SK-MEL-5 (cell line): ENCODE measurements at places on chromosomes 5 and 9. TPM values are rescaled to one million over a fixed set of nuclear protein-coding genes. Genes with fewer than 3 reads are reported as not detected.

DNA sequence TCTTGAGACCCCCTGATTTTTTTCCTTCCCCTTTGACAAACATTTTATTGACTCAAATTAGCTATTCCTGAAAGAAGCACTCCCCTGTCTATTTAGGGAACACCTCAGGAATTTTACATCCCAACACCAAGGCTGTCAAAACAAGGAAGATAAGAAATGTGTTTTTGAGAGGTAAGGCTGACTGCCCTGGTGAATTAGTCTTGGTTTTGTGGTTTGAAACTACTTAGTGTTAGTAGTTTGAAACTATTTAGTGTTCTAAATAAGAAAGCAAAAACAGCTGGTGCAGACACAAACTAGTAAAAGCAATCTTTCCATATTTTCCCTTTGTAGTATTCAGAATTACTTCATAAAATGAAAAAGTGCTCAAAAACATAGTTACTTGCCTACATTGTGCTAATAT lies 120.7 kb downstream of the PCSK1 start:
- no peak for DNase-seq

GRCh38 chr9:87718231-87718630 lies 7.7 kb upstream of the CTSL start:
- DNase-seq, result no peak

The KIF20A gene
- 35.9 and 41.7 TPM in 2 replicates for total RNA-seq

DNA sequence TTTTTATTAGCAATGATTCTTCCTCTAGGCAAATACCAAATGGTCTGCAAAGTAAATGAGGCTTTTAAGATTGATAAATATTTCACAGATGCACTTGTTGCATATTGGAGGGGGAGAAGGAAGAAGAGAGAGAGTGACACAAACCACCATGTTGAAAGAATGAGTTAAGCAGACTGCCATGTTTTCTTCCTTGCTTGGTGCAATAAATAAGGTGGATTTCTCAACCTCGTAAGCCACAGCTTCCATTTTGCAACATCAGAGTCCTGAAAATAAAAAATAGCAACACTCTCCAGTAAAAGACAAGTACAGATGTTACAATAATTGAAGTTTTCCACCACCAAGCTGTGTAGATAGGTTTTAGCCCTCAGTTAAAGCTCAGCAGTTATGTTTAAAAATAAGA lies 202.9 kb downstream of the SGCD start:
- no peak for DNase-seq

DNA sequence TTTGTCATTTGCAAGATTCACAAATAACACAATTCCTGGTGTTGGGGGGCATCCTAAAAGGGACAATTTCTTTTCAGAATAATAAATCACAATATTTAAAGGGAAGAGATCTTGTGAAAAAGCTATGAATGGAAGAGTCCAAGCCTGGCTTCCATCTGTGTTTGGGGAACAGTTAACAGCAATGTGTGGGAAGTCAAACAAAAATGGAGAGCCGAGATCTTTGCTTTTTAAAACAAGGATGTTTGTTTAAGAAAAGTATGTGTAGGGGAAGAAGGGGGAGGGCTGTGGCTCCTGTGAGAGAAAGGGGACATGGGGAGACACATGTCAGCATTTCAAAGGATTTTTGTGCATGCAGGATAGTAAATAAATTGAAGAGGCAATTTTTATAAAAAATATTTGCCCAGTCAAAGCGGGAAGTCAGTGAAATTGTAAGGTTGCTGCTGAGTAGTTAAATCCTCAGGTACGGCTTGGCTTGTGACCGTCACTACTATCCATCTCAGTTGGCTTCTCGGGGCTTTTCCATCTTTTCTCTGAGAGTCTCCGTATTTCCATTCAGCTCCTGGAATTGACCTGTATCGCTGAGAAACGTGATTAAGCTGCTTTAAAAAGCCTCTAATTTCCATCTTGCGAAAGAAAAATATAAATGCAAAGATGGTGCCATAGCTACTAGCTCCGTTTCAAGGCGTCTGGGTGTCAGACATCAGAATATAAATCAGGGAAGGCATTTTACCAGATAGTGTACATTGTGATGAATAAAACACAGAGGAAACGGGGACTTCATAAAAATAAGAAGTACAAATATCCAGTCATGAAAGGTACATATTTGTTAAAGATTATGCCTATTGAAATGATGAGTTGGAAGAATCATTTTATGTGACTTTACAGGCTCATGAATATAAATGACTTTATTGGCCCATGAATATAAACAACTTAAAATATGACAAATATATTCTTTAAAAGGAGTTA lies 52.9 kb upstream of the VCAN start:
- DNase-seq, result no peak

DNA sequence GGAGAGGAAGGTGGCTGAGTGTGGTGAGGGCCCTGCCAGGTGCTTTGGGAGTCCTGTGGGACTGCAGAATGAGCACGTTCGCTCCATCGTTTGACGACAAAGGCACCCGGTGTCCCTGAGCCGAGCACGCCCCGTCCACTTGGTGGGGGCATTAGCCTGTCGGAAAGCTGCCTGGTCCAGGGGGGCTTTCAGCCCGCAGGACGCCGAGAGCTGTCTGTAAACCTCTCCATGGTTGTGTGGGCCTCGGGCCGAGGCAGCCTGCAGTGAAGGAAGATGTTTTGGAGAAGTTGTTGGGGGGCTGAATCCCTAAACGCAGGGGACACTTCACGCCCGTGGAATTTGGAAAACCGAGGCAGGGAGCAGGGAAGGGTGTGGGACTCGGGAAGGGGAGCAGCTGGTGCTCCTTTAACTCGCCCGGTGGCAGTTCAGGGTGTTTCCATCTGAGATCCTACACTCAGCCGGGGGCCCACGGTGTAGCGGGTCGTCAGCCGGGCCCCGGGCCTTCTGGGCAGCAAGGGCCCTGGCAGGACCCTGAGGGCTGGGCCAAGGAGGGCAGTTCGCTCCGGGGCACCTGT lies 53.8 kb downstream of the MRPL36 start:
- no peak for DNase-seq

- no peak for DNase-seq
These were observed 28.4 kb downstream of the TENT2 start for GRCh38 chr5:79640571-79641055.

The SPINK7 gene
- not detected in 2 replicates for total RNA-seq

The TLX3 gene
- total RNA-seq, result not detected in 2 replicates

The PNPLA7 gene
- total RNA-seq, result 0.29 and 0.37 TPM in 2 replicates

The SARDH gene
- 0.61 and 0.88 TPM in 2 replicates for total RNA-seq

DNA sequence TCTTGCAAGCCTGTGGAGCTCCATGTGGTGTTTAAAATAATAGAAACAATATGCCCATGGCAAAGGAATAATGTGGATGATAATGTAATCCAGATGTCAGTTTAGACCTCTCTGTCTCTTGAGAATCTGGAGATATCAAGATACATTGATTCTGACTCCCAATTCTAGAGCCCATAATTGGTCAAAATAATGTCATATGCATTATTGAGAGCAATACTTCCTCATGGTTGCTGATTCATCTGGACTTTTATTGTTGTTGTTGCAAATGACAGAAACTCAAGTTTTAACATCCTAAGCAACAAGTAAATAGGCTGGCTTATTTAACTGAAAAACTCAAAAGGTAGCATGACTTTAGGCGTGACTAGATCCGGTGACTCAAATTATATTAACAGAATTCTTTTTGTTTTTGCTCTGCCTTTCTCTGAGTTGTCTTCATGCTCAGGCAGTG lies 152.1 kb downstream of the PCSK1 start:
- DNase-seq, result no peak

DNA sequence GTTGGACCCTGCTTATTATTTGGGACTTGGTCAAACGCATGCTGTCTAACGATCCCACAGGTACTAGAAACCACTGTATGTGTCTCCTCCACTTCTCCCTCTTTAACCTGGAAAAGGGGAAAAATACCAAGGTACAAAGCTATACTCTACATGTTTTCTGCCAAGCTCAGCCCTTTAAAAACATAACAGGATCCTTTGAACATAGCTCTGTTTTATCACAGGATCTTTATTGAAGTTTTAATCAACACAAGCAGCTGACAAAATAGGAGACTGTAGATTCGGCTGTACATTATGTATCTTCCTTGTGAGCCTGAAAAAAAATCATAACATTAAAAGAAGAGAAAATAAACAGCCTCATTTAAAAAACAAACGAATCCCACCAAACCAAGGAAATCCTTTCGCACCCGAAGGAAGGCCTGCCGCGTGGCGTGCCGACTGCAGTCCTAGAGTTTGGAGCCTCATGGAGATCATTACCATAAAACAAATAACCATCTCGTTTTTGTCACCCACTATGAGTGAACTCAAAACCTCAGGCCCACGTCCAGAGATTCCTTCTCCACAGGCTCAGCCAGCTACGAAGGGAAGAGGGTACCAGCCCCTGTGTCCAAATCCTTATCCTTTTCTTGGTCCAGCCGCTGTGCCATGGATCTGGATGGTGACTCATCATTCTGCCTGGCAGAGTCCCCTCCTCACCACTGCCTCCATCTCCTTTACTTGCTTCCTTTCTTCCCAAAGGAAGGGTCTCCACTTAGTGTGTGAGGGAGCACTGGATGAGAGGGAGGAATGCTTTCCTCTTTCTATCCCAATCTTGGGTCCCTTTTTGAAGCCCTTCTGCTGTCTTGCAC lies 651.1 kb downstream of the CCDC171 start:
- DNase-seq, result no peak

DNA sequence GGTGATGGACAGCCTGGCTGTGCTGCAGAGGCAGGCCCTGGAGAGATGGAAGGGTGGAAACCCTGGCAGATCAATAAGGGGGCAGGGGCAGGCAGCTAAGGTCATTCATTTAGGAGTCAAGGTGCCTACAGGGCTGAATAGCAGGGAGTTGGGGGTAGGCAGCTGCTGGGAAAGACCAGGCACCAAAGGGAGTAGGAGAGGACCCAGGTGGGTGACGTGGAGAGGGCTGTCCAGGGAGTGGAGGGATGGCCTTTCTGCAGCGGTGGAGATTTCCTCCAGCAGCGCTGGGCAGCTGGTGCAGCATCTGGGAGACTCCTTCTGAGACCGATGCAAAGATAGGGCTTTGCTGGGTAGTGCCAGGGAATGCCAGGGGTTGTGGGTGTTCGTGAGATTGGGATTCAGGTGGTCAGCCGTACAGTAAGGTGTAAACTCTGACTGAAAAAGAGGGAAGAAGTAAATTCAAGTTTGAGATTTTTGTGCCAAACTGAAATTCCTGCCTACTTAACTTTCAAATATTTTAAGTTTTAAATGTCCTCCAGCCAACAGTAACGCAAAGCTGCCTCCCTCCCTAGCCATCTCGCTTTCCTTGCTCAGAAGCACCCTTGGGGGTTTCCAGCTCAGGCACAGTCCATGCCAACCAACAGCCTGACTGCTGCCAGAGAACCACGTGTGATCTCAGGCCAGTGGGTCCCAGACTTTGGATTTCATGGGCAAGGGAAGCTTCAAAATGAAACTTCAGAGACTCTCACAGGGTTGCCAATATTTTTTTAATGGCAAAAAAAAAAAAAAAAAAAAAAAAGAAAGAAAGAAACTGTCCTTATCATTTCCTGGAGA lies 18.6 kb upstream of the ANGPTL2 start:
- no peak for DNase-seq

DNA sequence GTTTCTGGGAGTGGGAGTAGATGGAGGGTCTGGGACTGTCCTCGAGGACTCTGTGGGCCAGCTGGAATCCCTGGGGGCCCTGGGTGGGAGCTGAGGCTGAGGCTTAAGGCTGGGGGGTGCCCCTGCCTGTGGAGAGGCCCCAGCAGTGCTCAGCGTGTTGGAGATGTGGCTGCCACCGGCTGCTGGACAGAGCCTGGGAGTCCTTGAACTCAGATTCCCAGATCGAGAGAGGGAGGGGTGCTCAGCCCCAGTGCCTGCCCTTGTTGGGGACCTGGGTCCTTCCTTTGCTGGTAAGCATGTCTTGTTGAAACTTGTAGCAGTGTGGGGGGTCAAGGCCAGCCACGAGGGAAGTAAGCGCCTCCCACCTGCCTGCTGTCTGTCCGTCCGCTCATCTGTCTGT lies 10.7 kb downstream of the RXRA start:
- no peak for DNase-seq
